NCI-H774 (cell line): ENCODE measurements at places on chromosomes 1 and 21.

GRCh38 chr1:61781151-61781550 lies 38.9 kb downstream of the PATJ start:
- no peak for DNase-seq

DNA sequence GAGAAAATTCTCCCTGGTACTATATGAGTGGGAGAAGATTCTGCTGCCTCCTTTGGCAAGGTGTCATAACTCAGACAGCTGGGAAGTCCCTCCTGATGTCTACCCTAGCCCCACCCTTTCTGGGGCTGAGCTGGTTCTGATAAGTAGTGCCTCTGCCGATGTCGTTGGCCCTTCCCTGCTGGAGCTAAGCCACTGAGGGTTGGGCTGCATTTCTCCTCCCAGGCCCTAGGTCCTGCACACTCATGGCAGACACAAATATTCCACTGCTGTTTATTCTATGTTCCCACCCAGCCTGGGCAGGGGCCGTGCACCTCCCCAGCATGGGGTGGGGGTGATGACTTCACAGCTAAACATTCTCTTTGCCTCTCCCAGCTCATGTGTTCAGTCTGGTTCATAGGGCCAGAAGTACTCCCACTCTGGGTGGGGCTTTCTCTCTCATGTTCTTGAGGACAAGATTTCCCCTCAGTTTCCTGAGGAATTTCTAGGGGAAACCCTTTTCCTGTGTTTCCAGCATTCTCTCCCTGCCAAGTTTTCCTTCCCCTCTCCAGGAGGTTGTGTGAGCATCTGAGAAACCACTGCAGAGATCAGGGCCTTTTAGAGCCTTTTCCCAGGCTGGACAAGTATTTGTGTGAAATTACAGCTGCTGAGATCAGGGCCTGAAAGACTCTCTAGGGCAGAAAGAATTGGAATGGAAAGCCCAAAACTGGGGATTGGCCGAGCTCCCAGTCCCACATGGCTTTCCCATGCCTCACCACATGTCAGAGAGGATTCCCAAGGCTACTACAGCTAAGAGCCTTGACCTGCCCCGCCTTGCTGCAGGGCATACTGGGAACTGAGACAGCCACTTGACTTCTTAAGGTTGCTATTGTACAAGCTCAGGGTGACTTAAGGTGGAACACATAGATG lies 66.2 kb downstream of the ATP2B4 start:
- DNase-seq: no peak

DNA sequence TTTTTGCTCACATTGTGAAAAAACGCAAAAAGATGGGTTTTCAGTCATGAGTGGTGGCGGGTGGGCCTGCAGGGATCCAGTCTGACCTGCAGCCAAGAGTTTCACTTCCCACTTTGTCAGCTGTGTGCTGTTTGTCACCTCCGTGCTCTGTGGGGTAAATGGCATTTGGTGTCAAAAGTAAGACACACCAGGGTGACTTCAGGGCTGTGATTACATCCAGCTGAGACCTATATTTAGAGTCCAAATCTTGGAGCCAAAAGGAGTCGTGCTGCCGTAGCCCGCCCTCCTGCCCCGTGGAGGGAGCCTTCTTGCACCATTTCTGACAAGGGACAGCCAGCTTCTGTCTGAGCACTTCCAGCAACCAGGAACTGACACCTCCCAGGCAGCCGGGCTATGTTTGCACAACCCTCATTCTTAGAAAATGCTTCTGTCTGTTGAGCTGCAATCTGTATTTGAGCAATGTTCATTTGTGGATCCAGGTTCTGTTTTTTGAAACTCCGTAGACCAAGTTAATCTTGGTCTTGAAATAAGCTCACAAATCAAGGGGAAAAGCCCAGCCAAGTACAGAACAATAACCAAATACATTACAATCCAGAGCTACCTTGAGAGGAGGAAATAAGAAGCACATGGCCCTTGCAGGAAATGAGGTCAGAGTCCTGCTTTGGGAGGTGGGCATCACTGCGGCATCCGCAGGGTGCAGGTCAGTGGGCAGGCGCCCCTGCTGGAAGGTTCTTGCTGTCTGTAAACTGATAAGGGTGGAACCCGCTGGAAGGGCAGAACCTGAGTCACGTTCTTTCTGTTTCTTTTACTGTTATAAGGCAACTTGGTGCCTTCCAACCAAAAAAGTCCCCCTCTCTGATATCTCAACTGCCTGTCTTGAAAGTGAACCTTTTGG lies 14.4 kb downstream of the ABCG1 start:
- no peak for DNase-seq

- no peak for DNase-seq
These were observed 613.0 kb upstream of the B3GALT2 start for GRCh38 chr1:193799371-193799770.

- DNase-seq: no peak
These were observed 238.2 kb downstream of the GRIK3 start for GRCh38 chr1:36796106-36796590.

DNA sequence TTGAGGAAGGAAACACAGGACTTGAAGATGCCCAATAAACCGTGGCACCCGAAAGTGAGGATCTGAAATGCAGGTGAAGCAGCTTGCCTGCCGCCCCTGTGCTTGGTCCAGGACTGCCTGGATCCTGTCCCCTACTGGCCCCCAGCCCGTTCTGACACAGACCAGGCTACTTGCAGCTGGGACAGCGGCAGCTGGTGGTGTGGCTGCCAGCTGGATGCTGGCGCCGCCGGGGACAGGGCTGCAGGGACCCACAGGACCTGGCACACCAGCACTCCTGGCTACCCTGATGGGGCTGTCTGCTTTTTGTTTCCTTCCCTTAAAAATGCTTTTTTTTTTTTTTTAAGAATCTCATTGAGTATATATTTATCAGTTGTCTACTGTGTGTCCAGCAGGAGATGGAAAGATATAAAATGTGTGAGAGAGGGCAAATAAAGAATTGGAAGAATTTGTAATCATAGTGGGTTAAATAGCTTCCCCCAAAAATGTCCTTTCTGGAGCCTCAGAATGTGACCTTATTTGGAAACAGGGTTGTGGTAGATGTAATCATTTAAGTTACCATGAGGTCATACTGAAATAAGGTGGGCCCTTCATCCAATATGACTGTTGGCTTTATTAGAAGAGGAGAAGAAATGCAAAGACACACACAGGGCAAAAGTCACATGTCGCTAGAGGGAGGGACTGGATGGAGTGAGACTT lies 165.6 kb downstream of the DSCAM start:
- DNase-seq: no peak

DNA sequence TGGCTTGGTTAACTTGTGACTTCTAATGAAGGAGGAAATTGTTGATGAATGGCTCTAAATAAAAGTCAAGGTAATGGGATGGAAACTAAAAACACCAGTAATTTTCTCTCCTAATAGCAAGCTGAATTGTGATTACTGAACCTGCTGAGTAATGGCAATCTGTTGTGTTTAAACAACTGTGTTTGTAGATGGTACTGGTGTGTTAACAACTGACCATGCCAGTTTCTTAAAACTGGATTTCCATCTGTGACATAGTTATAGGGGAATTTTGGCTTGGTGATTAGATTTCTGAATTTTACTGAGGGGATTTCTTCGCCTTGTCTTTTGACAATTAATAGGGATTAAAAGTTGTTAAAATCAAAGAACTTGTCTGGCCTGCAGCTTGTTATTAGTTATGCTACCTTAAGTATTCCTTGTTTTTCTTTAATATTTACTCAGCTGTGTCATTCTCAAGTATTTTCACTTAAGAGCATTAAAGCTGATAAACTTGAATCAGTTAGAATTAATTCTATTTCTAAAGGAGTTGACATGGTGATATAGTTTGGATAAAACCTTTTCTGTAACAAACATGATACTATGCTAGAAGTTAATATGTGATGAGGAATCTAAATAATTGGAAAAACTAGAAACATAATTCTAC lies 7.9 kb upstream of the ERO1B start:
- peak; percentile 64 for DNase-seq

- DNase-seq: no peak
These were observed 337.0 kb upstream of the NR5A2 start for GRCh38 chr1:199690496-199690895.

- peak; percentile 67 for DNase-seq
These were observed 266.9 kb downstream of the ASTN1 start for GRCh38 chr1:176897350-176898236.

DNA sequence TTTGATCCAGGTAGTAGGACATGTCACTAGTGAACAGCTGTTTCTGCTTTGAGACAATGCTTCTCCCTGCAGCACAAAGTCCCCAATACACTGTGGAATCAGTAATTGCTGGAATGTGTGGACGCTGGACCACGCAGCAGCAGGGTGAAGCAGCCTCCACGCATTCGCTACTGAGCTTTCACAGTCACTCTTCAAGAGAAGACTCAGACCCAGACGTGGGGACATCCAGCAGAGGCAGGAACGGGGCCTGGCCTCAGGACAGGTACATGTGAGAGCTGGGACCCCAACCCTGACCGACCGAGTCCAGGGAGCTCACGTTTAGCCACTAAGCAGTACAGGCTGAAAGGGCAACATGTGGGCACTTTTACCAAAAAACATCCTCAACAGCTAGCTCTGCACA lies 34.1 kb upstream of the PRDM15 start:
- DNase-seq: no peak

- no peak for DNase-seq
These were observed 1.8 kb upstream of the GJA4 start for GRCh38 chr1:34790985-34791384.

- DNase-seq: no peak
These were observed 41.7 kb downstream of the HUNK start for GRCh38 chr21:31914472-31914871.

DNA sequence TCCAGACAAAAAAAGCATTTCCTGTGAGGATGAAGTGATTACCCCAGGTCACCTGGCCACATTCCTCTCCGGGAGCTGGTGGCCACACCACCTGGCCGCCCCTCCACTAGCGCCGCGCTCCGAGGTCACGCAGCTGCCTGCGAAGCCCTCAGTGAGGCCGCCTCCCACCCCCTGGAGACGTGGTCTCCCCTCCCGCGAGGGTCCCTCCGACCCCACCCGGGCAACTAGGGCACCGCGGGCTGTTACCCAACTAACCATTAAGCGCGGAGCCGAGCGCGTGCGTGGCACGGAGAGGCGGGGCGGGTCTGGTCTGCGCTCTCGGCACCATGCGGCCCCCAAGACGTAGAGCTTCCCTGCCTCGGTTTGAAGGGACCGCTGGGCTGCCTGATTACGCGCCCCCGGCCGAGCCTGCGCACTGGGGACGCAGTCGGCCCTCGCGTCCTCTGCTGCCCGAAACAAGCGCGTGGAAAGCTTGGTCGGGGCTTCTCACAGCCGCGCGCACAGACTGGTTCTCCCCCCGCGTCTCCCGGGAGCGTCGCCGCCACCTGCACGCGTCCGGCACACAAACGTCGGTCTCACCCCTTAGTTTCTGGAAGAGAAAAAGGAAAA lies 106.5 kb downstream of the SLC16A1 start:
- no peak for DNase-seq

DNA sequence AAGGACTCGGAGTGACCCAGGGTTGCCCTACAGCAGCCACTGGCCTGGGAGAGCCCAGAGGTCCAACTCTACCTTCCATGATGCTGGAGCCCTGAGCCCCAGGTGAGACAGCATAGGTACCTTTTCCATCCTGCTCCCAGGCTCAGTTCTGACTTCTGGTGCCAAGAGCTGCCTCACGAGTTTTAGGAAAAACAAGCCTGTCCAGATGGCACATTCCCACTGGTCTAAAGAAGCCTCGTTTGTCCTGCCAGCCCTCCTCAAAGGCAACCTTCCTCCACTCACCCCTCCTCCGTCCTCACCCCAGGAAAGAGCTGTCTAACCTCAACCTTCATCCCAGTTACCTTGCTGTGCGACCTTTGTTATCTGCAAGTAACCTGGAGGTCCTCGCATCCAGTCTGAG lies 53.5 kb upstream of the PRELP start:
- no peak for DNase-seq

- DNase-seq: no peak
These were observed 50.3 kb downstream of the MYSM1 start for GRCh38 chr1:58649555-58649954.

DNA sequence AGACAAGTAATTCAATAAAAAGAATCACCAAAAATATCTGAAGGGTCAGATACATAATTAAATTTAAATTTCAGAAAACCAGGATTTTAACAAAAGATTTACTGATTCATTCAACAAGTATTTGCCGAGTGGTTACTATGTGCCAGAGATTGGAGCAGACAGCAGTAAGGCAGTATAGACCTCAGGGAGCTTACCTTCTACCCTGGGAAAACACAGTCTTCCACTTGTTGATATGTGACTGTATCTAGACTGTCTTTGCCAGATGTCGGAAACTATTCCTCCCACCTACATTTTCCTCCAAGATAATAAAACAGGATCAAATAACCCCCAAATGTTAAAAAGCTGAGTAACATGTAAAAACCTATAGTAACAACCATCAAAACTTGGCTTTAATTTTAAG lies 6.2 kb downstream of the HNRNPR start:
- no peak for DNase-seq

GRCh38 chr1:153963030-153963849 lies at the start of gene SLC39A1:
Gene SLC39A1 (minus strand): TSS chr1:153963537. CDS start chr1:153962715, 822 bp downstream.
- peak; percentile 97 for DNase-seq
